ENCODE measurements at places on chromosomes 7 and 10.

- no peak for ATAC-seq
These were observed 231.3 kb upstream of the NPY start for GRCh38 chr7:24052572-24053260.

- no peak for ATAC-seq
These were observed 371.9 kb downstream of the LRRTM3 start for GRCh38 chr10:67297637-67298181.

GRCh38 chr10:6175329-6176055 is 27.2 kb upstream of the PFKFB3 start:
- ATAC-seq = no peak

DNA sequence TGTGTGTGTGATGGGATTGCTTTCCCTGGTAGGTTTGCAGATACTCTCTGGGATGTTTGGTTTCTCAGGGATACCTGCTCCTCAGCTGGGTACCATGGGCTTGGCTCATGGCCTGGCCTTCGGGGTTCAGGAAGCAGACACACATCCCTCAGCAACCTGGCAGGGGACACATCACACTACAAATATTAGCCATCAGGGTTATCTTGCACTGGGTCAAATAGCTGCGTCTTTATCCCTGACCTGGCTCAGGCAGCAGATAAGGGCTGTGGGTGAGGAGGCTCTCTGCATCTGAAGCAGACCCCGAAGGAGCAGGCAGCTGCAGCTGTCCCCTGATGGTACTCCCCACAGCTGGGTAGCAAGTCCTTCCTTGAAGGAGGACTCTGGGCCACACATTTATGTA is 25.7 kb upstream of the CDHR3 start:
- ATAC-seq = peak; percentile 21

DNA sequence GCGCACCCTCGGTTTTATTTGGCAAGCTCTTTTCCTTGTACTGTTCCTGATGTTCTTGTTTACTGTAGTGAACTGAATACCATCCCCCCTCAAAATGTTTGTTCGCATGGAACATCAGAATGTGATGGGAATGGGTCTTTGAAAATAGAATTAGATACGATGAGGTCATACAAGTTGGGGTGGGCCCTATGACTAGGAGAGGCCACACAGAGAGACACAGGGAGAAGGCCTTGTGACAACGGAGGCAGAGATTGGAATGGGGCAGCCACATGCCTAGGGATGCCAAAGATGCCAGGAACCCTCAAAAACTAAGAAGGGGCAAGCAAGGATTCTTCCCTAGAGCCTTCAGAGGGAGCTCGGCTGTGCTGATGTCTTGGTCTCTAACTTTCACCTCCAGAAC is 123.6 kb downstream of the FAM204A start:
- ATAC-seq = no peak

DNA sequence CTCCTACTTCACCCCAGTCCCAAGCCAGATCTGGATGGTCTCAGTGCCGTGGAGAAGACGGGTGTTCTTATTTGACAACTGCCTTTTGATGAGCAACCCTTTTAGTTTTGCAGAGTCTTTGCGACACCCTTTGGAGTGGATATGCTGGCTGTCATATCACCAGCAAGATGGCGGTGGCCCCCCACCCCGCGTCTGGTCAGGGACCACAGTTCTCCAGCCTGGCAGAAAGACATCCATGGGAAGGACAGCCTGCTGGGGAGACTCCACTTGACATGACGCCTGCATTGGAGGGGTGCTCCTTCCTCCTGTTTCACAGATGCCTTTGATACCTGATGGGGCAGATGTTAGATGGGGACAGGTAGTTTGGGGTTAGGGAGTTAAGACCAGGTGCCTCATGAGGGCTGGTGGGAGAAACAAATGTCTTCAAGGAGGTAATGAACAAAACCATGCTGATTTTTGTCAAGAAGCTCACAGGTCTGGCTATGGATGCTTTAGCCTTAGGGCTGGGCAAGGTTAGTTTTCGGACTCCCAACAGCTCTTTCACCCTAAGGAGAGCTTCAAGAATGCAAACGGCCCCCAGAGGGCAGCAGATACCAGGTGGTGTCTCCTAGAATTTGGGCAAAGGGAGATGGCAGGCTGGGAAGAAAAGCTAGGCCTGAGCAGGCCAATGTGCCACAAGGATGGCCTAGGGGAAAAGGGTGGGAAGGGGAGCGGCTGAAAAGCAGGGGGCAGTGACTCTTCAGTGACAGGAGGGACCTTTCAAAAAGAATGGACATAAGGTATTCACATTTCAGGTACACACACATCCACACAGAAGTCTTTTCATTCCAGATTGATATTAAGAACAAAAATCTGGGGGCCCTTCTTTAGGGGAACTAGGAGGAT is 95.2 kb downstream of the CLEC2L start:
- ATAC-seq = no peak

- ATAC-seq = no peak
These were observed 69.7 kb downstream of the ITGB1 start for GRCh38 chr10:32888161-32888927.

DNA sequence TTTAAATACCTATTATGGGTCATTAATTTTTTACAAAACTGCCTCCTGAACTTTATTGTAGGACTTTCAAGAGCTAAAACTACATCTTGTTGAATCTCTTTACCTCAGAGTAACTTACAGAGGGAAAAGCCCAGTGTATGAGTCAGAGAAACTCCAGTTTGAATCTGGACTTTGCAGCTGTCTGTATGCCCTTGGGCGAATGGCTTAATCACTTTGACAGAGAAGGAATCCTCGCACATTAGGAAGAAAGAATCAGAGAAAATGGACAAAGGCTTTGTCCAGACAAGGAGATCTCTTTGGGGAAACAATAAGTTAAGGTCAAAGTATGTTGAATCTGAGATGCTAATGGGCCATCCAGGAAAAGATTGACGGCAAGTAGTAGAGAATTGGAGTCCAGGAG is 484.2 kb upstream of the CELF2 start:
- no peak for ATAC-seq

GRCh38 chr10:35416619-35417312 is 80.5 kb downstream of the CCNY start:
- no peak for ATAC-seq

DNA sequence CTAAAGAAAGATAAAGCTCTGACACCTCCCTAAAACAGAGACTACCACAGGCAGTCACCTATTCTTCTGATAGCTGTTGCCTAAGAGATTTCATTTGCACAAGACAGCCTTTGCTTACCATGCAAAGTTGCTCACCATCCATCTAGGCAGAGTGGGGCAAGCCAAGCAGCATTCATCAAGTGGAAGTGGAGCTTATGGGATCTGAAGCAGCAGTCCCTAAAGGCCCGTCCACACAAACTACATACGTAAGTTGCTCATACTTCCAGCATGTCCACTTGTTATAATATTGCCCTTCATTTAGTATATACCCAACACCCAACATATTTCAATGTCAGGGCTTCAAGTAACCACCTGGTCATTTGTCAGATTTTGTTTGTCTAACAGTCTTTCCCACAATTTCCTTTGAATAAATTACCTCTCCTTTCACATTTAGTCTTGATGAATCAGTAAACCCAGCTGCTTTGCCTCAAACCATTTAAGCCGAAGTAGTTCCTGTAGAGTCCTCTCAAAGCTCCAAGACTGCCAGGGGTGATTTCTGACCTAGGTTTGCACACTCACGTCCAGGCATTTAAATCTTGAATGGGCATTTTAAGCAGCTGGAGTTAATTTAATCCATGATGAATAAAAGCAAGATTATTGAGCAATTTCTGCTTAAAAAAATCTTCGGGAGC is 67.9 kb downstream of the ATAD1 start:
- ATAC-seq = no peak

DNA sequence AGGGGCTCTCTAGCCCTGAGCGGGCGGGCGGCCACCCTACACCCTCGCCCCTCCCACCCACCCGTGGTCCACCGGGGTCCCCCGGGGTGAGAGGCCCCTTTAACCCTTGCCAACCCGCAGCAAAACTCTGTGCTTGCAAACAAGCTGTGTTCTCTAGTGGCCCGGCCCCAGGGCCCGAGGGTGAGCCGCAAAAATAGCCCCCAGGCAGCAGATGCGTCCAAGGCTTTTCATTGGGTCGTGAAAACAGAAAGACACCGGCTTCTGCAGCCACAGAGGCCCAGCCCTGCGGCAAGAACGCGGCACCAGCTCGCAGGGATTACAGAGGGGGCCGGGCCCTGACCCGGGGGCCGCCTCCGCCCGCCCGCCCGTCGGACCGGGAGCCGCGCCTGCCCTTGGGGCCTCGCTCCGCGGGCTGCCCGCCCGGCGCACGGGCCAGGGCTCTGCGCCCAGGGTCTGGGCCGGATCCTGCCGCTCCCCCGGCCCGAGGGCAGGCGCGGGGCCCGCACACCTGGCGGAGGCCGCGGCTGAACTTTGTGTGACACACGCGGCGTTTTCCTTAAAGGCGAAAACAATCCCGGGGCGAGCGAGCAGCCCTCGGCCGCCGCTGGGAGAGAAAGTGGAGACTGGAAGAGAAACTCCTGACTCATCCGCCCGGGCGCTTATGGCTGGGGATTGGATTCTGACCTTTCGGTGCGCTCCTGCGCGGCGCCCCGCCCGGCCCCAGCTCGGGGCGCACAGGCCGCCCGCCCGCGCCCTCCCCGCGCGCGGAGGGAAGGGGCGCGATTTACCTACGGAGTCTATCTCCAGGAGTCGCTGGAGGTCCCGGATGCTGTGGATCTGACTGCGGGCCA is 2.8 kb downstream of the PDGFA start:
- no peak for ATAC-seq

DNA sequence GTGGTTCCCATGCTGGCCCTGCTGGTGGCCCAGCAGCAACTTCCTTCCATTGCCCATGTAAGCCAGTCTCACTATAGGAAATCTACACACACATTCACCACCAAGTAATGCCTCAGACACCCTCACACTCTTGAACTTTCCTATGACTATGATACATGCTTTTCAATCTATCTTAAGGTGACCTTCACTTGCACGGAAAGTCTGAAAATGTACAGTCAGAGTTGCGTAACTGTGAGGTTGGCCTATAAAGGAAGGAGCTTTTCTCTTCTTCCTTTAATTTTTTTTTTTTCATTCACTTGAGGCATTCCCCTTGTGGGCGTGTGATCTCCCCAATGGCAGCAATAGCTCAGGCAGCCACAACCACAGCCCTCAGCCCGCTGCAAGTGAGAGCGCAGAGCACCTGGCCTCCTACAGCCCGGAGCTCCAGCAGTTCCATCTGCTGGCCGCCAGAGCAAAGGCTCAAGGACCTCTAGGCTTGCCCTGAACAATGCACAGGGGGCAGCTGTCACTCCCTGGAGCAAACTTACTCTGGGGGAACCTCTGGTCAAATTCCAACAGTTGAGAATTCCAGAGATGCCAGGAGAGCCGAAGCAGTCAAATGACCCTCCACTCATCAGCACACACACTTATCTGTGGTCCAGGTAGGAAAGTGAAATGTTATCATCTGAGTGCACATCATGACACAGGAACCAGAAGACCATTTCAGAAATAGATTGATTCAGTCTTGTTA is 123.1 kb upstream of the ADO start:
- peak; percentile 100 for ATAC-seq

DNA sequence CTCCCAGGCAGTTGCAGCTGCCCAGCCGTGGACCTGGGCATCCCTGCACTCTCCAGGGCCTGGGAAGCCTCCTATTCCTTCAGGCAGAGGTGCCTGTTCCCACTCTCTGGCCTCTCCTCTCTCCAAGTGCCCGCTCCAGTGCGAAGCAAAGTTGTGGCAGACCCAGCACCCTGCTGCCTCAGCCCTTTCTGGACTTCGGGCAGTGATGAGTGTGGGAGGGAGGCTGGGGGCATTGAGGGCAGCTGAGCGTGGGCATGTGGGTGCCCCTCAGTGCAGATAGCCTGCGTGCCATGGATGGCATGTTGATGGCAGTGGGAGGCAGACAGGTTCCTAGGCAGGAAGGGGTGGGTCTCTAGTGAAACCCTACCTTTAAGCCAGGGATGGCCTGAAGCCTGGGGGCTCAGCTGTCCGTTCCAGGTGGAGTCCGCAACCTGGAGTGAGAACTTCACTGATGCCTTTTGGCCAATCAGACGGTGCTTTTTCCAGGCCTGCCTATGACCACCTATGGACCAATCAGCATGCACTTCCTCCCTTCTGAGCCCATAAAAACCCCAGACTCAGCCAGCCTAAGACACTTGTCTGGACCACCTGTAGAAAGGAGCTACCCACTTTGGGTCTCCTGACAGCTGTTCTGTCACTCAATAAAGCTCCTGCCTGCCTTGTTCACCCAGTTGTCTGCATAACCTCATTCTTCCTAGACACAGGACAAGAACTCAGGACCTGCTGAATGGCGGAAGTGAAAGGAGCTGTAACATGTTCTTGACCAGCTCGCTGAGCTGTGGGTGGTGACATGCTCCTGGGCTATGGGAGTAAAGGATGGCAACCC is 26.1 kb downstream of the SVIL start:
- no peak for ATAC-seq

DNA sequence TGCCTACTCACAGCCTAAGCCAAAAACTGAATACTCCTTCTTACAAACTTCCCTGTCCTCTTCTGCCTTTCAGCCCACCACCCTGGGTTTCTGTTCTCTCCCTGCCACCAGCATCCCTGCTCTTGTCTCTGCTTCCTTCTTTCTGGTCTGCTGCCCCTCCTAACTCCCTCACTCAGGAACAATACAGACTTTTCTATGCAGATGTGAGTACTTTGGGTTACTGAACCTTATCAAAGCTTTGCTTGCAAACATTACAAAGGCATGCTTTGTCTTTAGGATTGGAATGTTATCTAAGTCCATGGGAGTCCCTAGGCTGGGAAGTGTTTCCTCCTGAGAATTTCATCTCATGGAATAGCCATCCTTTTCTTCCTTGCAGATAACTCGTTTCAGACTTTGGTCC is 28.9 kb downstream of the CNNM1 start:
- ATAC-seq = no peak

GRCh38 chr10:91474009-91474408 is 63.9 kb downstream of the HECTD2 start:
- no peak for ATAC-seq

DNA sequence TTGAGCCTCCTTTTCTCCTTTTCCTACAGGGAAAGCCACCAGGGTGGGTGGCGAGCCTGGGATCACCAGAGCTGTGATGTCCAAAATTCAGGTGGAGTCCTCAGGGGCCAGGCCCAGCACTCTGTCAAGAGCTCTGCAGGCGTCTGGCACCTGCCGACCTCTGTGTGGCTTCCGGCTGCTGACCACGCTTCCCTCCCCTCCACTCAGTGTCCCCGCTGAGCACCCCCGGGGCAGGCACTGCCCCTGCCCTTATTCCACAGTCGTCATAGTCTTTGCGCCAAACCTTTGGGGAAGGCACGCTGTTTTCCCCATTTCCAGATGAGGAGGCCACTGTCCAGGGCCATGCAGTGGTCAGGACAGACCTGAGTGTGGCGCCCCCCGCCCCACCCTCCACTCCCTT is 7.5 kb downstream of the MTG1 start:
- no peak for ATAC-seq

GRCh38 chr7:703049-703448 is 23.4 kb upstream of the DNAAF5 start:
- ATAC-seq = no peak

- ATAC-seq = no peak
These were observed 63.5 kb downstream of the FRMPD2 start for GRCh38 chr10:48210966-48211365.

Measured in stimulated activated memory B cell treated with anti-CD40 and anti-IgM and Interleukin-4, amounts not matched to agents 10 μg/mL and 1 μg/mL and 100 μg/mL, for 72 hours (primary cell).